ENCODE measurements at places on chromosomes 11 and 22.

GRCh38 chr22:47837703-47838102, 1075.3 kb downstream of the TBC1D22A start:
- no peak for DNase-seq

GRCh38 chr11:112172362-112172994, 2.8 kb upstream of the BCO2 start:
- no peak for DNase-seq

GRCh38 chr11:114386545-114386944, 13.8 kb downstream of the C11orf71 start:
- no peak for DNase-seq

GRCh38 chr11:95888439-95888838, 35.5 kb downstream of the MTMR2 start:
- DNase-seq, result no peak

DNA sequence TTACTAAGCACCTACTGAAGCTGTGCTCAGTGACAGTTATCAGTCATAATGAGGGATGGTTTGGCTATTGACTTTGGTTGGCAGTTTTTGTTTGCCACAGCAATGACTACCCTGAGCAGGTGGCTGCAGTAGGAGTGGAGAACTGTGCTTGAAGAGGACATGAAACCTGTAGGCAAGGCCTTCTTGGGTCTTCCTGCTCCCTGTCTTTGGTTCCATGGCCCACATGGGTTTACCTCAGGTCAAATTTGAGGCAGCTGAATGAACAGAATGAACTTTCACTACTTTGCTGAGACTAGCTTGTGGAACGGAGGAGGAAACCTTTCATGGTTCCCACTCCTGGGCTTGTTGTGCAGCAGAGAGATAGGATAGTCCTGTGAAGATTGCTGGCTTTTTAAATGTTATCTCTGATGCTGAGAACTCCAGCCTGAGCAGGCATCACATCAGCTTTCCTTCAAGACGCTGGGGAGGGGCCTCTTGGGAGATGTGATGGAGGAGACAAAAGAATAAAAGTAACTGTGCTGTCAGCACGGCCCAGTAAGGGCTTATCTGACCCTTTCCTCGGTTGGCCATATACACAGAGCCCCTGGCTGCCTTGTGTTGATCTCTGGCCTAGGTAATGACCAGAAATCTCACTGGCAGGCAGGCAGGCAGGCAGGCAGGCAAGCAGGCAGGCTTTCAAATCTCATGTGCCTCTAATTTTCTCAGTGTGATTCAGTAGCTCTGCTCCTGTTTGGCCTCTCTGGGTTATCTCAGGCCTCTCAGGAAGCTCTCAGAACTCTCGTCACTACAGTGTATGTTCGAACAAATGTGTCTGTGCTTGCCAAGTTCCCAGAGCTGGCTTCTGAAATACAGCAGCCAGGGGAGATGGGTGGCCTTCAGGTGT, 12.0 kb downstream of the STIM1 start:
- peak; percentile 34 for DNase-seq

- no peak for DNase-seq
Observed at GRCh38 chr11:6455070-6455469, 14.3 kb upstream of the HPX start.

DNA sequence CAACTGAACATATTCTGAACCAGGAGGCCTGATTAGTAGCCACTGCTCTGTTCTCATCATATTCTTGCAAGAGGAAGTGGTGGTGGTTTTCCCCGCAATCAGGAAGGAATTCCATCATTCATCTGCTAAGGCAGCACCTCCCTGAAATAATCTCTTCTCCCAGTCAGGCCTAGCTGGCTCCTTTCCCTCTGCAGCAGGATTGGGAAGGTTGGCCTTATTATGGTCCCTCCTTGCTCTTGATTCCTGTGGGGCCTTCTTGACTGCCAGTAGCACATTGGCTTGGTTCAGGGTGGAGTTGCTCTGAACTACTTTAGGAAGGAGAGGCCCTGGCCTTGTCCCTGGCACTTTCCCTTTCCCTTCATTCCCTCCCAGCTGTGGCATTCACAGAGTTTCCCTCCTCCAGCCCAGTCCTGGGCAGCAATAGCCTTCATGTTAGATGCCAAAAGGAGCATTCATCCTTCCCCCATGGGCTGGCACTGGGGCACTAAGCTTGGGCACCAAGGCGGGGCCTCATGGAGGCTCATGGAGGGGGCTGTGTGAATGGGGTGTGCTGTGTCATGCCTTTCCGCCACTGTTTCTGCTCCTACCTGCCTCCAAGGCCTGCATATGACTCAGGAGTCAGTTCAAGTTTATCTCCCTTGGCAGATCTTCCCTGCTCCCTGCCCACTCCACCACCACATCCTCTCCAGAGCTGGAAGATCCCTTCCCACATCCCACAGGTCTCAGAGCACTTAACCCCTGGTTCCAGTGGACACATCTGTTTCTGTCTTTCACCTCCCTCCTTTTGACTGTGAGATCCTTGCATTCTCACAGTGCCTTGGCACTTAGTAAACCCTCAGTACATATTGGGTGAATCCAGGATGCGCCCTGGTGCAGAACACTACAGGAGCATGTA, 27.6 kb upstream of the CD44 start:
- DNase-seq, result no peak

DNA sequence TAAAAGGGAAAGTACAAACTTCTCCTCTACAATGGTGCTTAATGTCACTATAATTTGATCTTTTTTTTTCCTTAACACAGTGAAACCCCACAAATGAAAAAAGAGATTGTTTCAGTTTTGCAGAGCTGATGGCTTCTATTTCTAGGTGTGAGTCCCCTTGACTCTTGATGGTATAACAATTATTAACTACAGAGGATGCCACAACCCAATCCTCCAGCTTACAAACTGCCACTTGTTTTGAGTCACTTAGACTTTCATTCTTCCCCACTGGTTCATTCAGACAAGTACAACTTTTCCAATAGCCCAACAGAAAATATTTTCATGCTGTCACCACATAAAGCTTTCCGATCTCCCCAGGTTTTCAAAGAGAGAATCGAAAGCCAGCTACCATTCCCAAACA, 812.2 kb downstream of the LRRC4C start:
- no peak for DNase-seq

GRCh38 chr11:76564364-76564763, 106.2 kb downstream of the LRRC32 start:
- DNase-seq, result no peak

GRCh38 chr11:111631666-111632039, 29.4 kb downstream of the SIK2 start:
- DNase-seq, result no peak

GRCh38 chr22:17117400-17117799, 3.8 kb downstream of the TMEM121B start:
- DNase-seq, result no peak

DNA sequence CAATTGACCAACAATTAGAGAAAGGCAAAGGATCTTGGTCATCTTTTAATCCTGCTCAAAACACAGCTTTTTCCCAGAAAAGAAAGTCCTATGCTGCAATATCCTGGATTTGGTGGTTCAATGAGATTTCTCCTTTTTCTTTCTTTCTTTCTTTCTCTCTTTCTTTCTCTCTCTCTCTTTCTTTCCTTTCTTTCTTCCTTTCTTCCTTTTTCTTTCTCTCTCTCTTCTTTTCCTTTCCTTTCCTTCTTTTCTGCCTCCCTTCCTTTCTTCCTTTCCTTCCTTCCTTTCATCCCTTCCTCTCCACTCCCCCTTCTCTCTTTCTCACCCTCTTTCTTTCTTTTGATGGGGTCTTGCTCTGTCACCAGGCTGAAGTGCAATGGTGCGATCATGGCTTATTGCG, 31.7 kb upstream of the MSANTD2 start:
- no peak for DNase-seq

DNA sequence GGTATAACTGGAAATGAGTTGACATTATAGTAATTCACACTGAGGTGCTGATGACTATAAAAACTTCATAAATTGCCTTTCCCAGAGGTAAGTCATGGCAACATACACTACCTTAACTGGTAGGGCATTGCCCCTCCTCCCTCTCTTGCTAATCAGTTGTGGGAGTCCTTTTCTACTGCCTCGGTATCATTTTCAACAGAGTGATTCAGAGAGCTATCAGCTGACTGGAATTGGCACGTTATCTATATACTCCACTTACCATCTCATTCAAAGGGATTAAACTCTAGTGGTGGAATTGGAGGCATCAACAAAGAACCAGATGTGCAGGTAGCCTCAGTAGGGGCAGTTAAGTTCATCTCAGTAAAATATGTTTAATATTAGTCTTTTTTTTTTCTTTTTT, 8.0 kb upstream of the NUP160 start:
- DNase-seq, result no peak

GRCh38 chr11:109027851-109028250, 363.0 kb downstream of the DDX10 start:
- no peak for DNase-seq

GRCh38 chr22:37362621-37363020, 64.7 kb downstream of the ELFN2 start:
- DNase-seq, result no peak

DNA sequence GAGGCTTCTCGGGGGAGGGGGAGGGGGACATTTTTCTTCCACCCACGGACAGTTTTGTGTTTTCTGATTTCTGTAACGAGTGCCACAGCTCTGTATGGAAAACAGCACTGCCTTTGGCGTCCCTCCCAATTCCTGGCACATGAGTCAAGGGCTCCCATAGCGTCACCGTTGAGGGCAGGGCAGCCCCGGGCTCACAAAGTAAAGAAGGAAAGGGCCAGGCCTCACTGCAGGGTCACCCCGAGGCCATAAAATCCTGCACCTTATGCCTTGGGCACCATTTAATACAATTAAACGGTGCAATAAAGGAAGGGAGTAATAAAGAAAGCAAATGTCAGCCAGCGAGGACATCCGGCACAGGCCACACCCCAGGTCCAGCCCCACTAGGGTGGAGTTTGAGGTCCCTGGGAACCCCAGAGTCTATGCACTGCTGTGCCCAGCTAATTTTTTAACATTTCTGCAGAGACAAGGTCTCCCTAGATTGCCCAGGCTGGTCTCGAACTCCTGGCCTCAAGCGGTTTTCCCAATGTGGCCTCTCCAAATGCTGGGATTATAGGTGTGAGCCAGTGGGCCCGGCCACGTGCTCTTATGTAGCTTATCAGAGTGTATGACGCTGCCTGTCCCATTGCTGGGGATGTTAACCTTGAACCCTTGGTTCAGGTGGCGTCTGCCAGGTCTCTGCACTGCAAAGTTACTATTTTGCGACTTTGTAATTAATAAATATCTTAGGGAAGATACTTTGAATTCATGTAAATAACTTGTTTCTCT, 13.6 kb upstream of the MUC2 start:
- no peak for DNase-seq

GRCh38 chr22:39894554-39895092, 1.1 kb upstream of the ENTHD1 start:
- DNase-seq, result no peak

- DNase-seq, result no peak
Observed at GRCh38 chr11:92790926-92791616, 178.4 kb upstream of the MTNR1B start.

DNA sequence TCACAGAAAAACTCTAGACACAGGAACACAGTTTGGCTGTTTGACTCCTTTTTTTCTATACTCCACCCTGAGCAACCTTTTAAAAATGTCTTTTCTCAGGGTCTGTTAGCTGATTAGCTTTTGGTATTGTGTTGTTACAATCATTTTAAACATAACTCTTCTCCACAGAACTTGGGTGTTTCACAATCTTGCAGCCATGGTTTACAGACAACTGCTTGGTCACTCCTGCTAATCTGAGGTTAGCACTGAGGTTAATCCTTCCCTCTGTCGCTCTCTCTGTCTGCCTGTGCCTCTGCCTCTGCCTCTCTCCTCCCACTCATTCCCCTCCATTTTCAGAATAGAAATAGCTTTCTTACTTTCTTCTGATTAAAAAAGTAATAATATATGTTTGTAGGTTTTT, 62.4 kb upstream of the ZBED5 start:
- DNase-seq, result no peak

DNA sequence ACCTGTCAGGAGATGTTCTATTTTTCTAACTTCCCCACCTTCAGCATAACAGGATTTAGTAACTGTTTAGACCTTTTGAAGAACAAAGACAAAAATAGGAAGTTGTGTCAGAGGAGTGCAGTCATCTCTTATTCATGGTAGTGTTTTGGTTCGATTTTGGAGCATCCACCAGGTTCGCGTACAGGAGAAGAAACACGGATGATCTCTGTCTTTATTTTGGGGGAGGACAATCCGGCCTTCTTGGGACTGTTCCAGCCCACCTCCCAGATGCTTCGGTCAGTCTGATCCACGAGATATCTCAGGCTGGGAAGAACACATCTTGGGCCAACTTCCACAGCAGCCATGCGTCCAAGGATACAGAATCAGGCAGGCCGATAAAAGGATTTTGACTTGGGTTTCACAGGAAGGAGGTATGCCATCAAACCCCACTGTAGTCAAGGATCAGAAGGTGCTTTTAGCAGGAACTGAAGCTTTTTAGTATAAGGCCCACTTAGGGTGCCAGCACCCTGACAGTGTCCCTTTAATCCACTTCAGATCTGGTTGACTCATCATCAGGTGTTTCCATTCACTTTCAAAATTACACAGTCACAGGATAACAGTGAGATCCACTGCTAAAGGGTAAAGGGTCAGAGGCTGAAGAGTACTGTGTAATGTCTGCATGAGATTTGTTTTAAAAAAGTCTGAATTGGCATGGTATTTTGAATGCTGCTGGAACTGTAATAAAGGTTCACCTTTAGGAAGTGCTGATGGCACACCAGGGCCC, 16.5 kb downstream of the PATZ1 start:
- DNase-seq, result no peak

GRCh38 chr11:1732418-1733008, 17.9 kb downstream of the IFITM10 start:
- no peak for DNase-seq

GRCh38 chr22:49155770-49156580, 671.7 kb downstream of the BRD1 start:
- no peak for DNase-seq

All from activated T-cell treated with anti-CD3 and anti-CD28 coated beads, Interleukin-2, amount 50 U/mL, for 24 hours (primary cell).